ENCODE measurements at places on chromosomes 6 and 20.

GRCh38 chr20:40963505-40963845 lies 65.1 kb upstream of the TOP1 start:
- DNase-seq, result no peak

DNA sequence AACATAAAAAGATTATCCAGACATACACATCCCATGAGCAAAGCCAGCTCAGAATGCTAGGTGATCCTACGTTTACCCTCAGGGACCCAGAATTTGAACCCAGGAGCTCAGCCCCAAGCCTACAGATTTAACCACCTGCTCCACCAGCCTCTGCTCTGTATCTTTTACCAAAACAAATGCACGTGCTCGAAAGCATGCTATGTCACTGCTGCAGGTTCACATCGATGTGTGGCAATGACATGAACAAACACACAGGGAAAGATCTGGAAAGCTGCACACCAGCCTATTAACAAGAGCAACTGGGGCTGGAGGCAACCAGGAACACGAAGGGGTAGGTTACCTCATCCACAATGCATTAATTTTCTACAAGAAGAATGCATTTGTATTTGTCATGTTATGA lies 32.1 kb downstream of the PREX1 start:
- no peak for DNase-seq

DNA sequence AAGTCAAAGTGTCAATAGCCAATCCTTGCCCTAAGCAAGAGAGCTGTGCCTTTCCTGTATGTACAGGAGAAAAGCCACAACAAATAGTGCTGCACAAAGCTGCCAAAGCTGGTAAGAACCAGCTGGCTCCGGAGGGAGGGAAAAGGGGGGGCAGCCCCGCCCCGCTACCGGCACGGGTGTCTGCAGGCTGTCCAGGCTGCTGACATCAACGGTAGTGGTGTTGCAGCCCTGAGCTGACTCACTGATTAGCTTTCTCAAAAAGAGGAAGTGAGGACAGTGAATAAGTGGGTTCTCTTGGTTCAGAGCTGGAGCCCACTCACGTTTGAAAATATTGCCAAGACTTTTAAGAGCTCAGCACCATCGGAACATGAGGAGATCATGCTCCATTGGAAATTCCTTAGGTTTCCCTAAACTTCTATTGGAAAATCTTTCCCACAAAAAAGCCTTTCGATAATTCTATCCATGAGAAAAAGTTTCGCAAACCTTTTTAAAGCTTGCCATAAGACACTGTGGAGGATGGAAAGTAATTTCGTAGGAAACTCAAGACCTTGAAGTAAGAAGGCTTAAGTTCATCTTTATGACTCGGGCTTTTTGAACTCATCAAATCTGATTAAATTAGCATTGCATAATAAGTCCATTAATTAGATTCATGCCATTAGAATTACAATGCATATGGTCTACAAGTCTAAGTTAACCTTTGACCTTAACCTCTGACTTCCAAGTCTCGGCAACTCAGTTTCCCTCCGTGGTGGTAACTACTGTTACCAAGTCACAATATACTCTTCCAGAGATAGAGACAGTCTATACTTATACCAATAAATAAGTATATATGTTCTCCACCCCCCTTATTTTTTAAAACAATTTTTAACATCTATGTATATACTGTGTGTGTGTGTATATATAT lies 67.0 kb downstream of the TNFRSF21 start:
- DNase-seq, result peak; percentile 27

DNA sequence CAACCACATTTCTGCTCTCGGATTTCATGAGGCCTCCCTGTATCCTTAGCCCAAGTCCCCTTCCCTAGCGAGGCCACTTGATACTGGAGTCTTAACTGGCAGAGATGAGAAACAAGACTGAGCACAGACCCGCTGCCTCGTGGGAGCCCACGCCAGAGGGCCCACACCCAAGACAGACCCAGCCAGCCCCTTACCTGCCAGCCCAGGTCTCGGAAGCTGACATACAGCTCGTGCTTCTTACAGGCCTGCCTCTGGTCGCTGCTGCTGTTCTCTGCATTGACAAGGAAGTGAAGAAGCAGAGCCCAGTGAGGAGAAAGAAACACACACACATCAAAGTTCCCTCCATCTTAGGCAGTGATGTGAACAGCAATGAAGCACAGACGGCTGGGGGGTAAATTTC lies 91.7 kb downstream of the BMP7 start:
- no peak for DNase-seq

GRCh38 chr20:4795394-4795793 lies 73.7 kb downstream of the PRND start:
- no peak for DNase-seq

DNA sequence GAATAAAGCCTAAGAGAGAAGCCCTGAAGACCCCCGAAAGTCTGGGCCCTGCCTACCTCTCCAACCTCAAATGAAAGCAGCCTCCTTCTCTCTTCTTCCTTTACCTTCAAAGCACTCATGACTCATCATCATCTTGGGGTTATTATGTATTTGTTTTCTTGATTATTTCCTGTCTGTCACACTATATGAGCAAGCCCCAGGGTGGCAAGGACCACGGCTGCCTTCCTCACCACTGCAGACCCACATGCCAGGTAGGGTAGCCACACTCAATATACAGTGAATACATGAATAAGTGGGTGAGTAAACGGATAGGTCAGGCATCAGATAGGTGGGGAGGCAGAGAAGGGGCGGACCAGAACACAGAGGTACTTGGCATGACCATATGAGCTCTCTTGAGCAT lies 8.8 kb downstream of the WFDC3 start:
- DNase-seq, result no peak

DNA sequence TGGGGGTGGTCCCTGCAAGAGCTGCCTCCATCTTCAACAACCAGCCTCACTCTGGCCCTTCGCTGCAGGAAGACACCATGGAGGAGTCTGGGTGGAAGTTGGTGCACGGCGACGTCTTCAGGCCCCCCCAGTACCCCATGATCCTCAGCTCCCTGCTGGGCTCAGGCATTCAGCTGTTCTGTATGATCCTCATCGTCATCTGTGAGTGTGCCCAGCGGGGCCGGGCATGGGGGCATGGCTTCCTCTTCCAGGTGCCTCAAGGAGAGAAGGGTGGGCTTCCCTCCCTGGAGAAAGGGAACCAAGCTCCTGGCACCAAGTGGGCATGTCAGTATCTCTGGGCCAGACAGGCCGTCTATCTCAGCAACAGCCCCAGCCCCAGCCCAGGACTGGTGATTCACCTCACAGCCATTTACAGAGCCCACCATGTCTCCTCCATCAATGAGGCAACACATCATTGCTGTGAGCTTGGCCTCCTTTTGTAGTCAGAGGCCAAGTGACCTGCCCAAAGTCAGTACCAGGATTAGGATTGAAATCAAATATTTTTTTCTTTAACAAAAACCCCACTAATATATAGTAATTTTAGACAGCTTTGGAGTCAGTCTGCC lies 40.2 kb downstream of the TM9SF4 start:
- no peak for DNase-seq

DNA sequence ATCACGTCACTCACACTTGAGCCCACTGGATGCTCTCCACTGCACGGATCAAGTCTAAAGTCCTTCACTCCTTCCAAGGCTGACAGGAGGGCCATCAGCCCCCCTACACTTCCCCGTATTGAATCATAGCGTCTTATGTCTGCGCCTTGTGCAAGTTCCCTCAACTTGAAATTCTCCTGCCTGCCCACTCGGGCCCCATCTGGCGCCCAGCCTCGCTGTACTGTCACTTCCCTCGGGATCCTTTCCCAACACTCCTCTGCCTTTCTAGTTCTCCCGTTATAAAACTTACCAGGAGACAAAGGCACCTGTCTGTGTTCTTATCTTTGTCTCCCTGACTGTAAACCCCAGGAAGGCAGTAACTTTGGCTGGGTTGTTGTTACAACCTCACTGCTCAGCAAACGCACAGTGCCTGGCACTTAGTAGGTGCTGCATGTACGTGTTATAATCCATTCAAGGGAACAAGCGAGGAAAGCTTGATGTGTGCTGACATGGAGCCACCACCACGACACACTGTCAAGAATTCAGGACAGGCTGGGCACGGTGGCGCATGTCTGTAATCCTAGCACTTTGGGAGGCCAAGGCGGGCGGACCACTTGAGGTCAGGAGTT lies 33.8 kb upstream of the ZFAND3 start:
- no peak for DNase-seq

DNA sequence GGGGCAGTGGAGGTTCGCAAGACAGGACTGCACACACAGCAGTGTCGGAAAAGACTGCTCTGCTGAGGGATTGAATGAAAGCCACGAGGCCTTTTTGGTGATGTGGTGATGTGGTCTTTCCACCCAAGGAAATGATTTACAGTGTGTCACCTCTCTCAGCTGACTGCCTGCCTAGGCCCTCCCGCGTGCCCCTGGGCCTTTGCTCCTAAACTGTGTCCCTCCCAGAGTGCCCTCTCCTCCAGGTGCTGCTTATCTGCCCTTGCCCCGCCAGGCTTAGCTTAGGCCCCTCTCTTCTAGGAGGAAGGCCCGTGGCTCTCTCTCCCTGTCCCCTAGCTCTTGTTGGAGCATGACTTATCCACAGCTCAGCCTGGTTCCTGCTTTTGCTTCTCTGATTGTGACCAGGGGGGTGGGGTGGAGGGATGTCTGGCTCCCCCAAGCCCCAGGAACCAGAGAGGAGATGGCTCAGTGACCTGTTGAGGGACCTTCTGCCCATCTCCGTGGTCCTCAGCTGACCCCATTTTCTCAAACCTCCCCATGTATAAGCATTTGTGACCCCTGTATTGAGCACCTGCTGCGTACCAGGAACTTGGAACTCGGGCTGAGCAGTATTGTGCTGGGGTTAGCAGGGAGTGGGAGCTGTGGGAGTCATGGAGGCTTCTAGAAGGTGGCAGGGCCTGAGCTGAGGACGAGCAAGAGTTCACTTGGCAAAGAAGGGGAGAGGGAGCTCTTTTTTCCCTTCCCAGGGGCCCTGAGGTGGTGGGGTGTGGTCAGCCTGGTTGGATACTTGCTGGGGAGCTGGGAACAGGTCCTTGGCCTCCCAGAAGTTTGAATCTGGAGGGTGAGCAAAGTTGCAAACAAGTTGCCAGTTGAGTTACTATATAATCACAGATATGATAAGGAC lies 2.2 kb downstream of the SRC start:
- DNase-seq, result no peak

DNA sequence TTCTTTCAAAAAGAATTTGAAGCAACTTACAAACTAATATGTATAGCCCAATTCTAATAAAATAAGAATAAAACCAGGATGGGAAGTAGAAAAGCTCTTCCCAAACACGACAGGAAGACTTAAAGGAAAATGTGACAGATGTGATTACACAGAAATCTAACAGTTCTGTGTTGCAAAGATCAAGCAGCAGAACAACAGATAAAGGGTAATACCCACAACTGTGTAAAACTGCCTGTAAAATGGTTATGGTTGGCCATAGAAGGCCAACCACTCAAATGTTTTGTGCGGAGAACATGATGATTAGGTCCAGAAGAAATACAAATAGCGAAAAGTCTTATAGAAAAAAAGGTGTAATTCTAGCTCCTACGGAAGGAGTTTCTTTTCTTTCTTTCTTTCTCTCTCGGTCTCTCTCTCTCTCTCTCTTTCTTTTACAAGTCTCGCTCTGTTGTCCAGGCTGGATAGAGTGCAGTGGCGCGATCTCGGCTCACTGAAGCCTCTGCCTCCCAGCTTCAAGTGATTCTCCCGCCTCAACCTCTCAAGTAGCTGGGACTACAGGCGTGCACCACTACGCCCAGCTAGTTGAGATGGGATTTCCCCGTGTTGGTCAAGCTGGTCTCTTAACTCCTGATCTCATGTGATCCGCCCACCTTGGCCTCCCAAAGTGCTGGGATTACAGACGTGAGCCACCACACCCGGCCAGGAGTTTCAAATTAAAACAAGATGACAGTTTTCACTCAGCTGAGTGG lies 128.5 kb downstream of the QRSL1 start:
- DNase-seq, result no peak

GRCh38 chr6:79671600-79672266 lies 40.6 kb downstream of the SH3BGRL2 start:
- DNase-seq, result no peak

DNA sequence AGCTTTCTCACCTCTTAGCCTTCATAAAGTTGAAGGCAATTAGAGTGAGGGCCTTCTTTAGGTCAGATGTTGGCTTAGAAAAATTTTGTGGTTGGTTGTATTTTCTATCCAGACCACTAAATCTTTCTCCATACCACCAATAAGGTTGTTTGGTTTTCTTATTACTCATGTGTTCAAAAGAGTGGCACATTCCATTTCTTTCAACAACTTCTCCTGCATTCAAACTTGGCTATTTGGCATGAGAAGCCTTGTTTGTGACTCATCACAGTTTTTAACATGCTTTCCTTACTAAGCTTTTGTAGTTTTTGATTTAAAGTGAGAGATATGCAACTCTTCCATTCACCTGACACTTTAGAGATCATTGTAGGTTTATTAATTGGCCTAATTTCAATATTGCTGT lies 949.6 kb downstream of the TBC1D32 start:
- DNase-seq, result no peak

- DNase-seq, result no peak
Measured at GRCh38 chr20:4045741-4046140, 30.4 kb upstream of the RNF24 start.

Data from stimulated activated CD8-positive, alpha-beta memory T cell treated with anti-CD3 and anti-CD28 coated beads, Interleukin-2, amount 100 ng/mL, for 1 hour (primary cell).